Activated T-cell treated with anti-CD3 and anti-CD28 coated beads, Interleukin-2, amount 50 U/mL, for 1 hour (primary cell): ENCODE measurements at places on chromosomes 16 and 17.

- no peak for DNase-seq
Observed at GRCh38 chr16:7731141-7731540, 398.5 kb downstream of the RBFOX1 start.

DNA sequence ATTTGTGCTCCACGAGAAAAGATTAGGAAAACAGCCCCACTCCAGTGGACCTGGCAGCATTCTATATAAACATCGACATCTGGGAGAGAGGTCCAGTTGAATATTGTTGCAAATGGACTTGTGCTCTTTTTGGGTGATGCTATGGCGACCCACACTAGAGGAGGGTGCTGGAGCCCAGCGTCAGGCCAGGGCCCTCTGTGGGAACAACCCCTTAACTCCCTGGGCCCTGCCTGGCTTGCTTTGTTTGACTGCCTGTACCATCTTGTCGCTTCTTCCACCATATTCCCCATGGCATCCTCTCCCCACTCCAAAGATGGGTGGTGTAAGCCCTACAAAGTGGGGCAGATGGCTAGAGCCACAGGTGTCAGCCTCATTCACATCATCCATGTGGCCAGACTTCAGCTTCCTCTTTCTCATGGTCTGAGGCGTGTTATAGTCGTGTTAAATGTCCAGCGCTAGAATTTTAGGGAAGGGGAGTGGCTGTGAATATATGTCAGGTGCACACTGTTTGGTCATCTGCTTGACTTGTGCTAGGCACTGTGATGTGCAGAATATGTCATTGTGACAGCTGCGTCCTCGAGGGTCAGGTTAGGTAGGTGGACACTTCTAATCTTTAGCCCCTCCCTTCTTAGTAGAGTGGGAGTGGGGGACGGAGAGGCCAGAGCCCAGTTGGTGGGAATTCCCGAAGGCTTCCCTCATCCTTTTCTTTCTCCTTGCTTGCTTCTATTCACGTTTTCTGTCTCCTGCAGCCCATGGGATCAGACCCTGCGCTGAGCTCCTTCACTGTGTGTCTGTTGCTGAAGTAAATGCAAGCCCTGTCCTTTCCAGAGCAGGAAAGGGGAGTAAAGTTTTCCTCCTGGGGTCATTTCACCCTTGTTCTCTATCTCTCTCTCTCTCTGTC is 49.8 kb downstream of the MPRIP start:
- no peak for DNase-seq

DNA sequence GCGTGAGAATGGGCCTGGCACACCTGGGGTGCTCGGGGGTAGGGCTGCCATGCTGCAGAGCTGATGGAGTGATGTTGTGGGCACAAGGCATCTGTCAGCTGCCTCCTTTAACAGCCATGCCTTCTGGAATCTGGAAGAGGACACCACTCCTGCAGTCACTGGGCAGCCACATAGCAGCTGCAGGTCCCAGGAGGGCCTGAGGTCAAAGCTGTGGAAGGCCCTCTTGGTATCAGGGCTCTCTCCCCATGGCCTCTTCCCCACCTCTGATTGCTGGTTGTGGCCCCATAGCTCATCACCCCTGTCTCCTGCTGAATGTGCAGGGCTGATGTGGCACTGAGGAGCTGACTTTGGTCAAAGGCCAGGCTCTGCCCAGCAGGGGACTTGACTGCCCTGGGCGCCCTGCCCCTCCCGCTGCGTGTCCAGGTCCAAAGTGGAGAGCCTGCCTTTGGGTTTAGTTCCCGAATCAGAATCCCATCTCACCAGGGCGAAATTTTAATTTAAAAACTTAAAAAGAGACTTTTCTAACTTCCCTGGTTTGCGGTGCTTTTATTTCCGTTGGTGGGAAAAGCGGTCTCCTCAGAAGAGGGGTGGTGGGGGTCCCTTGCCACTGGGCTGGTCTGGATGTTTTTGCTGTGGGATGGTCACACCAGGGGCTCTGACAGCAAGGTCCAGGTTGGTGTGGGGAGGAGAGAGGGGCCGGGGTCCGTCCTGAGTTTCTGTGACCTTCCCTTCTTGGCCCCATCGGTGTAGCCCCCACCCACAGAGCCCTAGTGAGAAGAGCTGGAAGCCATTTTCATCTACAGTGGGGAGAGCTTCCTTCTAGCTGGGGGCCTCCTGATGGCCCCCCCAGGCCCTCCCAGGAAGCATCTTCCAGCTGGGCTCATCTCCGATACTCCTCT is 5.9 kb downstream of the UBALD2 start:
- DNase-seq = no peak

- DNase-seq = peak; percentile 21
Observed at GRCh38 chr17:51764387-51764971, 394.0 kb downstream of the CA10 start.

- DNase-seq = no peak
Observed at GRCh38 chr17:58970609-58971450, 135.8 kb downstream of the TRIM37 start.

DNA sequence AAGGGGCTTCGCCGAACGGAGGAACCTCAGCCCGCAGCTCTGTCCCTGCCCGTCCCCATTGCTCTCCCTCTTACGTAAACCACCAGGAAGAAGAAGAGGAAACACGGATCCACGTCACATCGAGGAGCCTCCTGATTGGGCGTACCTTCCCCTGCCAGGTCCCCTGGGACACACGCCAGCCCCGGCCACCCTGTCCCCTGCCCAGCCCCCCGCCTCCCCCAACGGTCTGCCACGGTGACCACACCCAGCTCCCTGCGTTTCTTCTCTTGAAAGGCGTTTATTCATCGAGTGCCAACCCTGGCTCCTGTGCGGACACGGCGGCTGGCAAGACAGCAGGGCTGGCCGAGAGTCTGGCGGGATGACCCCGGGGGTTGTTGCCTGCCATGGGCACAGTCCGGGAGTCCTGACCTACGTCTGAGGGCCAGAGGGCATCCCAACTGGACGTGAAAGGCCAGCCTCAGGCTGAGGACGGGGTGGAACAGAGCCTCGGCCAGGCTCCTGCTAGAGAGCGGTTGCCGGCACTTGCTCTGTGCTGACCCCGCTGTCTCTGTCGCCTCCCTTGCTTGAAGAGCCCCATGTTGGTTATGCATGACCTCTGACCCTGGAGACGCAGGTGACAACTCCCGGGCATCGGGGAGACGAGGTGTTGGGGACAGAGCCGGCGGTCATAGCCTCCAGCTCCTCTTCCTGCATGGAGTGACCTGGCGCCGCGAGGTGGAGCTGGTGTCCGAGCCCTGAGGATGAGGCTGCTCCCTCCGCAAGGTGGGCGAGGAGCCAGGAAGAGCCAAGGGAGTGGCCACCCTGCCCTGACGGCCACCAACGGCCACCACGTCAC is 40.5 kb upstream of the ACSF3 start:
- DNase-seq = no peak

GRCh38 chr17:78241277-78242023 is 10.0 kb downstream of the TMEM235 start:
- no peak for DNase-seq

- DNase-seq = no peak
Observed at GRCh38 chr16:15539197-15539596, 103.8 kb downstream of the MARF1 start.

DNA sequence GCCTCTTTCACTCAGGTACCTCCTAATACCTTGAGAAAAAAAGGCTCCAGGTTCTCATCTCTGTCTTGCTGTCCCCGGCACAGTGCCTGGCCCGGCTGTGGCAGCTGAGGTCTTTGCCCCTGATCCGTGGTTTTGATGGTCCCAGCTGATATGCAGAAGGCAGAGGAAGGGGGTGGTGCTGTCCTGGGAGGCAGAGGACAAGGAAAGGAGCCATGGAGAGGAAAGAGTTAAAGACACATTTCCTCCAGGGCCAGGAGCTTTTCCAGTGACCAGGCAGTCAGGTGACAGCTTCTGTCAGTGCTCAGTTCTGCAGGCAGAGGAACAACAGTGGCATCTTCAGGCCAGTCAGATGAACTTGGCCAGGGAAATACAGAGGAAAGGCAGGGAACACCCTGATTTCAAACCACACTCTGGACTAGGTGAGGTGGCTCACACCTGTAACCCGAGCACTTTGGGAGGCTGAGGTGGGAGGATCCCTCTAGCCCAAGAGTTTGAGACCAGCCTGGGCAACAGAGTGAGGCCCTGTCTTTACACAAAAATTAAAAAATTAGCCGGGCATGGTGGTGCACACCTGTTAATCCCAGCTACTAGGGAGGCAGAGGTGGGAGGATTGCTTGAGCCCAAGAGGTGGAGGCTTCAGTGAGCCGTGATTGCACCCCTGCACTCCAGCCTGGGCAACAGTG is 3.3 kb upstream of the COG1 start:
- no peak for DNase-seq

DNA sequence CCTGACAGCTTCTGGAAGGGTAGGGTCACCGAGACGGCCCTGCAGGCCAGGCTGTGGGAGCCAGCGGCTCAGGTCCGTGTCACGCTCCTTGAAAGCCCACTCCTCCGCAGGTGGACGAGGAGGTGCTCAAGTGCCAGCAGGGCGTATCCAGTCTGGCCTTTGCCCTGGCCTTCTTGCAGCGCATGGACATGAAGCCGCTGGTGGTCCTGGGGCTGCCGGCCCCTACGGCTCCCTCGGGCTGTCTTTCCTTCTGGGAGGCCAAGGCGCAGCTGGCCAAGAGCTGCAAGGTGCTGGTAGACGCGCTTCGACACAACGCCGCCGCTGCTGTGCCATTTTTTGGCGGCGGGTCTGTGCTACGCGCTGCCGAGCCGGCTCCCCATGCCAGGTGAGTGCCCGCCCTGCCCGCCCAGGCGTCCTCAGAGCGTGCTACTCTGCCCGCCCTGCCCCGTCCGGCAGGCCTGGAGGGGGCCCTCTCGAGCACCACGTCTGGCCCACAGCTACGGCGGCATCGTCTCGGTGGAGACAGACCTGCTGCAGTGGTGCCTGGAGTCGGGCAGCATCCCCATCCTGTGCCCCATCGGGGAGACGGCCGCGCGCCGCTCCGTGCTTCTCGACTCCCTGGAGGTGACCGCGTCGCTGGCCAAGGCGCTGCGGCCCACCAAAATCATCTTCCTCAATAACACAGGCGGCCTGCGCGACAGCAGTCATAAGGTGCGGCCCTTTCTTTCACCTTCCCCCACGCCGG is 1.3 kb downstream of the NAGS start:
- DNase-seq = peak; percentile 58
